ENCODE measurements at places on chromosomes 6 and 20.

GRCh38 chr20:9467995-9468394 lies 46.4 kb upstream of the LAMP5 start:
- no peak for DNase-seq

GRCh38 chr6:119821380-119821779 lies 471.8 kb upstream of the MAN1A1 start:
- no peak for DNase-seq

DNA sequence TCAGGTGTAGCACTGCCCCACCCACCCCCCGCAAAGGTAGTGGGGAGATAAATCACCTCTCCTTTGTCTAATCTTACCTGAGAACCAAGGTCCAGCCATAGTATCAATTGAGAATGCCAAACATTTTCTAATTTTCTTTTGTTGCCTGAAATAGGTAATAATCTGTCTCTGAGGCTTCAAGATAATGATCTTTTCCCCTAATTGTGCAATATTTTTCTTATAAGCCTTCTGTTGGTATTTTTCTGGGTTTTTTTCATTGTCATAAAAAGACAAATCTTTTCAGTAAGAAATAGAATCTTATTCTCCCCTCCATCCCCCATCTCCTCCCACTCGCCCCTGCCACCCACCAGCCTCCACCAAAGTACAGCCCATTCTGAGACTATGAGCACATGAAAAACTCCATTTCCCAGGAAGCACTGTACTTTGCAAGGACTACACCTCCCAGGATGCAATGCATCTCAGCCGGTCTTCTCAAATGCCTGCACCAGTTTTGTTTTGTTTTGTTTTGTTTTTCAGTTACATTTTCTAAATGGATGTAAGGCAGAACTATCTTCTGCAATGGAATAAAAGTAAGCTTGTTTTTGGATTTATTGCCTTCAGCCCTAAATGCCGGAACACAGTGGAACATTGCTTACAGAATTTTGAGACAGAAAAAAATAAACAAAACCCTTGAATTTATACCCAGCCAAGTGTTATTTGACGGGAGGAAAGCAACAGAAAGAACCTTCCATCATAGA lies 268.0 kb downstream of the TFAP2A start:
- DNase-seq = no peak

GRCh38 chr6:69647726-69648125 lies 149.1 kb downstream of the LMBRD1 start:
- no peak for DNase-seq

- no peak for DNase-seq
Measured at GRCh38 chr6:101779051-101779844, 385.7 kb downstream of the GRIK2 start.

- DNase-seq = no peak
Measured at GRCh38 chr6:98847416-98847778, 13.0 kb downstream of the POU3F2 start.

DNA sequence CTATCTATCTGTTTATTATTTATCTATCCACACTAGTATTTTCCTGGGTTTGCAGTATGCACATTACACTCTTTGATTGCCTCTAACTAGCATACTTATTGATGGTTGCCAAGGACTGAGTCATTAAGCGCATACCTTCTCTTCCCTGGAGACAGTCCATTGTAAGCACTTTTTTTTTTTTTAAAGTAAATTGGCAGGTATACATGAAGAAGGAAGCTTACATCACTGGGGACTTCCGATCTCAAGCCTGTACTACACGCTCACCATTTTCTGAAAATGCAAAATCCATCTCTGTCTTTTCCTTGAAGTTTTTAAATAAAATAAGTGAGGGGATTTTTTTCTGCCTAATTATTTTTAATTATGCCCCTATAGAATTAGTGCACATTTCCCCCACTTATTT lies 63.5 kb downstream of the HMGN3 start:
- no peak for DNase-seq

GRCh38 chr6:110250058-110250457 lies 69.8 kb downstream of the CDC40 start:
- no peak for DNase-seq

GRCh38 chr6:27720607-27721580 lies 191.3 kb downstream of the OR2B2 start:
- no peak for DNase-seq

DNA sequence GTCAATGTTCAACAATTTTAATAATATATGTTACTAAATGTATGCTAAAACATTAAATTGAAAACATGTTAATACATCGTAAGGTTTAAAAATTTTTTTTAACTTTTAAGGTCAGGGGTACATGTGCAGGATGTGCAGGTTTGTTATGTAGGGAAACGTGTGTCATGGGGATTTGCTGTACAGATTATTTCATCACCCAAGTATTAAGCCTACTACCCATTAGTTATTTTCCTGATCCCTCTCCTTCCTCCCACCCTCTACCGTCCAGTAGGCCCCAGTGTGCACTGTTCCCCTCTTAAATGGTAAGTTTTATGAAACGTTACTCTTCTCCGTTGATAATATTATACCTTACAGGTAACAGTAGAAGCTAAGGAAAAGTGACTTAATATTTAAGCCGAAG lies 15.8 kb downstream of the PDE7B start:
- no peak for DNase-seq

GRCh38 chr6:35016502-35017321 lies 124.4 kb downstream of the TCP11 start:
- DNase-seq = no peak

Measured in activated CD4-positive, alpha-beta T cell treated with anti-CD3 and anti-CD28 coated beads, Interleukin-2, amount 10 ng/mL, durations not matched to agents 7 days and 5 days (primary cell).